GM23248 (cell line): ENCODE measurements at places on chromosomes 4 and X. TPM values are rescaled to one million over a fixed set of nuclear protein-coding genes. Genes with fewer than 3 reads are reported as not detected.

The FAT4 gene
- total RNA-seq = 22.0 and 22.4 TPM in 2 replicates

The MEPE gene
- not detected in 2 replicates for total RNA-seq

The PPP4R3C gene
- total RNA-seq = not detected in 2 replicates

The TCEAL6 gene
- not detected in 2 replicates for total RNA-seq

The PROM1 gene
- total RNA-seq = not detected in 2 replicates

The TMSB15C gene
- total RNA-seq = 1.8 and 4.1 TPM in 2 replicates

The CTAG1B gene
- total RNA-seq = not detected in 2 replicates
